Gastrocnemius medialis (tissue), 4 donors: ENCODE measurements at places on chromosomes 16 and 17. TPM values are rescaled to one million over a fixed set of nuclear protein-coding genes. Genes with fewer than 3 reads are reported as not detected.

Gene CDH11
- total RNA-seq: 14.2 TPM

DNA sequence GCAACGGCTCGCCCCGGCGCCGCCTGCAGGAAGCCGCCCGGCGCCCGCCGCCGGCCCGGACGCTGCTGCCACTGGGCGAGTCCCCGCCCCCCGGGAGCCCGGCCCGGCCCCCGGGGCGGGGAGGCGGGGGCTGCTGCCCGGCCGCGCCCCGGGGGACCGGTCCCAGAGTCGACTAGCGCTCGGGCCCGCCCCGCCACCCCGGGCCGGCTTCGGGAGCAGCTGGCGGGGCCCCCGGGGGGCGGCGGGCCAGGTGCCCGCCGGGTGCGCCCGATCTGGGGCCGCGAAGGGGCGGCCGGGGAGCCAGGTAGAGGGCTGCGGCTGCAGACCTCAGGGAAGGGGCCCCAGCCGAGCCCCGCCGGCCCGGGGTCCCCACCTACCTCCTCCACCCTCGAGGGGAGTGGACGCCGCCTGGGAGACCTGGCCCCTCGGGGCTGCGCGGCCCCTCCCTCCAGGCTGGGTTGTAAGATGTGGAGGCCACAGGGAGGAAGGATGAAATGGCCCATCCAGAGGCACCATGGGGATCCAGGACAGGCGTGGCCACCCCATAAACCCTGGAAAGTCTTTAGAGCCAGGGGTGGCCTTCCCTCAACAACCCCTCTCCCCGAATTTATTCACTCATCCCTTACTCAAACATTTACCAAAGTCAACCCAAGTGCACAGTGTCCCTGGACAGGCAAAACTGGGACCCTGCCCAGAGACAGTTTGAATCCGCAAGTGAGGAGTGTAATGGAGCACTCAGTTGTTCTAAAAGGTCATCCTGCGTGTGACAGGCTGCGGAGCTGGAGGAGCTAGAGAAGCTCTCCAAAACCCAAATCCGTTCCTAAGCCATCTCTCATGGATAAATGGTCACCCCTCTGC, at the start of gene CDYL2:
TSS of gene CDYL2 (minus strand) at position 73 of the 858 bp plus-strand sequence. CDS start 425 bp downstream, outside the sequence.
- no peak for DNase-seq

DNA sequence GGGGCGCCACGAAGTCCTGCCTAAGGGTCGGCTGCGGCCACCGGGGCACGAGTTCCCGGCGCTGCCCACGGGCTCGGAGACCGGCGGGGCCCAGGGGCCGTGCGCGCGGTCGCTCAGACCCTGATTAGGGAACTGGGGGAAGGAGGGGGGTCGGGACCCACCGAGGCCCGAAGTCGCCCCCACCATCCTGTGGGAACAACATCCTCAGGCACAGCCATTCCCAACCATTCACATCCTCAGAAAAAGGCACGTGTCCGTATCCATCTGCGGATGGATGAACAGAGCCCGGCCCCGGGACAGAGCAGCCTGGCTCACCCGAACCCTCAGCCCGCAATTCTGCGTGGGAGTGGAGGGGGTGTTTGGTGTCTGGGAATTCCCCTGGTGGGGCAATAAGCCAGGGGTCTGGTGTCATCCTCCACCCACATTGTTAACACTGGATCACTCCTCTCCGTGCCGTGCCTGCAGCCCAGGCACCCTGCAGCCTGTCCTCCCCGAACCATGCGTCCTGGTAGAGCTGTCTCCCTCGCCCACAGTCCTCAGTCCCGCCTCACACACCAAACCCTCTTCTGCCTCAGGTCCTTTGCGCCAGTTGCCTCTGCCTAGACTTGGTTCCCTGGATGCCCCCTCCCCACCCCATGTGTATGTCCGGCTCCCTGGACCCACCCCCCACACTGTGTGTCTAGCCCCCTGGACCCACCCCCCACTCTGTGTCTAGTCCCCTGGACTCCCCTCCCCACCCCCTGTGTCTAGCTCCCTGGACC, 789 bp upstream of the CCDC57 start:
- peak; percentile 47 for DNase-seq

DNA sequence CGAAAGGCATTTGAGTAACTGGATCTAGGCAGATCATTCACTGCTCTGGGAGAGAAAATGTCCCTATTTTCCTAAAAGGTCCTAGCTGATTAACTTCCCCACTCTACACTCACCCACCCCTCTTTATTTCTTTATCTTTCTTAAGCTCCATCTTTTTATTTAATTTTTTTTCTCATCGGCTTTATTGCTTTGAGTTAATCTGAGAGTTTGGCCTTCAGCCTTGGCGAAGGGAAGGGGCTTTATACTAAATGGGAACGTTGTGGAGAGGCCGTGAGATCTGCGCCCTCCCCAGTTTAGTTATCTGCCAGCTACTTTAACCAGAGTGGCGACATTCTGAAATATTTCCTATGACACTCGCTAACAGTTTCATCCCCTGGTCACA, 882 bp upstream of the TOX3 start:
- no peak for DNase-seq

GRCh38 chr16:71421911-71422310, 19.9 kb downstream of the TLE7 start:
- no peak for DNase-seq

DNA sequence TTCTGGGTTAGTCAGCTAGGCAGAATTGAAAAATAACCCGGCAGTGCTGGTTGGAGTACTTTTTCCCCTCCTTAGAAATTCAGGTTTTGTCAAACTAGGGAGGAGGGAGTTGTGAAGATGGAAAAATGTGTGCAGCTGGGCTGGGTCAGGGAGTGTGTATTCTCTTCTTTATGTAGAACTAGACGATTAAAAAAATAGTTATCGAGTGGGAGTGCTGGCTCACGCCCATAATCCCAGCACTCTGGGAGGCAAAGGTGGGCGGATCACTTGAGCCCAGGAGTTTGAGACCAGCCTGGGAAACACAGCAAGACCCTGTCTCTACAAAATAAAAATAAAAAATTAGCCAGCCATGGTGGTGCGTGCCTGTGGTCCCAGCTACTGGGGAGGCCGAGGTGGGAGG, 106.4 kb downstream of the GNAO1 start:
- DNase-seq: no peak

GRCh38 chr17:1197781-1198490, 18.2 kb upstream of the ABR start:
- peak; percentile 69 for DNase-seq

- DNase-seq: no peak
Measured at GRCh38 chr16:4852221-4852872, 5.1 kb downstream of the UBN1 start.

- DNase-seq: no peak
Measured at GRCh38 chr16:84143784-84144199, 1.2 kb downstream of the HSDL1 start.

GRCh38 chr17:10628756-10629155, 28.4 kb downstream of the MYH3 start:
- DNase-seq: no peak

DNA sequence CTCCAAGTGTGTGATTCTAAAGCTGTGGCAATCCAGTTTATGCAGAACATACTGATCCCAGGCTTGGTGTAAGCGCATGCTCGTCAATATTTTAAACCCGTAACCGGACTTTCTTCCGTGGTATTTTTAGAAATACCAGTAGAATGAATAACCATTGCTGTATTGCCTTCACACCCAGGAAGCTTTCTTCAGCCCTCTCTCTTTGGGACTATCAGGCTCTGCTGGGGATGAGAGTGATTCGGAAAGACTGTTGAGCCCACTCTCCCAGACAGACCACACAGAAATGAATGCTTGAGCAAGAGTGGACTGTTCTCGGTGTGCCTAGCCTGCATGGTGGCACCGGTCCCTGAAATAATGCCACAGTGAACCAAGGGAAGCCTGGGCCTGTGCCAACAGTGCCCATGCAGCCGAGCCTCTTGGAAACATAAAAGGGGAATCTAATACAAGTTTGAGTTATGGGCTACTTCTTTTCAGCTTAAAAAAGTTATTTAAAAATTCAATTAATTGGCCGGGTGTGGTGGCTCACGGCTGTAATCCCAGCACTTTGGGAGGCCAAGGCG, 89.9 kb upstream of the ELAC2 start:
- DNase-seq: no peak

- no peak for DNase-seq
Measured at GRCh38 chr17:67246403-67246652, 1.3 kb upstream of the HELZ start.

DNA sequence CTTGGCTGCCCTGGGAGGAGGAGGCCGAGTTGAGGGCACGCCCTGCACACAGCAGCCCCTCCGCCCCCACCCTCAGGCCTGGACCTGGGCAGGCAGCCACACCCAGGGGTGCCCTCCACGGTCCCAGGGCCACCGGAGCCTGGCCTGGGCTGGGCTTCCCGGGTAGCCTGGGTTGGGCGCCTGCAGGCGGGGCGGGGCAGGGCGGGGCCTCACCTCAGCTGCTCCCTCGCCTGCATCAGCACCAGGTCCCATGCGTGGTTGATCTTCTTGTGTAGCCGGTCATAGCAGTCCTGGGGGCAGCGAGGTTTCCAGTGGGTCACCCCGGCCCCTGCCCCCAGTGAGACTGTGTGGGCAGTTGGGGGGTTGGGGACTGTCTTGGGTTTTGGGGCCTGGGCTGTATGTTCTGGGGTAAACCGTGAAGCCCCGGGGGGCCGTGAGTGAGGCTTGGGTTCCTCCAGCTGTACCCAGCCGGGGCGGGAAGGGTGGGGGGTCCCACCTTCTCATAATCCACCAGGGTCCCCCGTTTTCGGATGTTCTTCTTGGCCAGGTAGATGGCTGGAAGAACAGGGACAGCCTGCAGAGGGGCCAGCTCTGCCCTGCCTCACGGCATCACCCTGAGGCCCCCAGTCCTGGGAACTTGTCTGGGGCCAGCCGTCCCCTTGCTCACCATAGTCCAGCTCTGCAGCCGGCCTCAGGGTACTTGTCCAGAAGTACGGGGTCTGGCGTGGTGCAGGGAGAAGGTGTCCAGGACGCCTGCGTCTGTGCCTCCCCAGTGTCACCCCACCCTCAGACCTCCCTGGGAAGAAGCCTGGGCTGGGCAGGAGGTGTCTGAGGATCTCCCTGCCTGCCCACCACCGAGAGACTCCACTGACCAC, 2.0 kb downstream of the RGS11 start:
- DNase-seq: no peak

DNA sequence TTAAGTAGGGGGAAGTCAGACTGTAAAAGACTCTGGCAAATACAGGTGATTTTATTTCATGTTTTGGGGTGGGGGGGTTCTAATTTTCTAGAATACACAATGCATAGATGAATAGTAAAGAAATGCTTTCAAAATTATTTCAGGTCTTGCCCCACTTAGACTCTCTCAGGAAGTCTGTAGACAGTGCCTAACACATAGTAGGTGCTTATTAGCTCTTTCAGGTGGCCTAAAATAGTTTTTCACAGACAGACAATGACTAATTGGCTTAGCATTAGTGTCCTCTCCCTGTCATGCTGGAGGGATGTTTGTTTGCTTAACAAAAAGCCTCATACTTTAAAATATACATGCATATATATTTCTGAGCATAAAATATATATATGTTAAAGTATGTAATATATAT, 366.0 kb downstream of the SOX9 start:
- DNase-seq: no peak

GRCh38 chr17:58309918-58310259, 18.7 kb downstream of the TSPOAP1 start:
- DNase-seq: no peak

- no peak for DNase-seq
Measured at GRCh38 chr17:77935121-77935571, 23.4 kb upstream of the TNRC6C start.
